ENCODE measurements at places on chromosomes 1 and 21.

GRCh38 chr1:77977989-77978292 lies 931 bp downstream of the FUBP1 start:
- no peak for DNase-seq

DNA sequence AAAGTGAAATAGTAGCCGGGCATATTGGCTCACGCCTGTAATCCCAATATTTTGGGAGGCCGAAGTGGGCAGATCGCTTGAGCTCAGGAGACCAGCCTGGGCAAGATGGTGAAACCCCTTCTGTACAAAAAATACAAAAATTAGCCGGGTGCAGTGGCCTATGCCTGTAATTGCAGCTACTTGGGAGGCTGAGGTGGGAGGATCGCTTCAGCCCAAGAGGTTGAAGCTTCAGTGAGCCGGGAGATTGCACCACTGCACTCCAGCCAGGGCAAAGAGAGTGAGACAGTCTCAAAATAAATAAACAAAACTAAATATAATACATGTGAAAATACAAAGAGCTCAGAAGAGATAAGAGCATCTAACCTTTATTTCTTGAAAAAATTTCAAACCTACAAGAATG lies 2.3 kb upstream of the MSTO1 start:
- DNase-seq = no peak

- DNase-seq = no peak
Measured at GRCh38 chr1:14165371-14165801, 433.1 kb upstream of the KAZN start.

GRCh38 chr21:31284797-31285397 lies 59.2 kb downstream of the TIAM1 start:
- no peak for DNase-seq

- no peak for DNase-seq
Measured at GRCh38 chr1:27705545-27705944, 20.2 kb upstream of the FAM76A start.

DNA sequence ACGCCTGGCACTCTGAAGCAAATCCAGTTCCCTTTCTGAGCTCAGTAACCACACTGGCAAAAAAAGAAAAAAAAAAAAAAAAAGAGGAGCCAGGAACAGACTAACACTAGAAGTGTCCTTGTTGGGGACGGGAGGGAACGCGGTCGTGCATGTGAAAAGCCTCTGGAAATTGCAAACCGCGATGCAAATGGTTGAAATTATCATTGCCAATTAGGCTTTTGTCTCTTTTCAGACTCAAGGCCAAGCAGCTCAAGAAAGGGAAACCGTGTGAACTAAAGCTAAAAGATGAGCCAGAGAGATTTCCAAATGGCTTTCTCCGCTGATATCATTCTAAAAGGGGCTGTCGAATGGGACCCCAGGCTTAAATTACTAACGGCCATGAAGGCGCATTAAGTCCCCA lies 13.5 kb downstream of the TRABD2B start:
- DNase-seq = no peak

- no peak for DNase-seq
Measured at GRCh38 chr1:2067981-2068380, 17.8 kb downstream of the PRKCZ start.

- no peak for DNase-seq
Measured at GRCh38 chr1:33005117-33005837, 31.4 kb downstream of the AK2 start.

- DNase-seq = no peak
Measured at GRCh38 chr1:13703128-13703513, 3.1 kb downstream of the PRDM2 start.

GRCh38 chr1:177799746-177800145 lies 170.1 kb downstream of the SEC16B start:
- DNase-seq = no peak

DNA sequence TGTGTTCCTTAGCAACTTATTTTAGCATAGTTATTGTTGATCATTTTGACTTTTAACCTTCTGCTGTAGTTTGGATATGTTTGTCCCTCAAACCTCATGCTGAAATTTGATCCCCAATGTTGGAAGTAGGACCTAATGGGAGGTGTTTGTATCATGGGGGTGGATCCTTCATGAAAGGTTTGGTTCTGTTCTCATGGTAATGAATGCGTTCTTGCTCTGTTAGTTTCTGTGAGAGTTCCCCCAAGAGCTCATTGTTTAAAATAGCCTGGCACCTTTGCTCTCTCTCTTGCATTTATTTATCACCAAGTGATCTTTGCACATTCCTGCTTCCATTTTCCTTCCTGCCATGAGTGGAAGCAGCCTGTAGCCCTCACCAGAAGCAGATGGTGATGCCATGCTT lies 372.1 kb upstream of the VAMP3 start:
- no peak for DNase-seq

DNA sequence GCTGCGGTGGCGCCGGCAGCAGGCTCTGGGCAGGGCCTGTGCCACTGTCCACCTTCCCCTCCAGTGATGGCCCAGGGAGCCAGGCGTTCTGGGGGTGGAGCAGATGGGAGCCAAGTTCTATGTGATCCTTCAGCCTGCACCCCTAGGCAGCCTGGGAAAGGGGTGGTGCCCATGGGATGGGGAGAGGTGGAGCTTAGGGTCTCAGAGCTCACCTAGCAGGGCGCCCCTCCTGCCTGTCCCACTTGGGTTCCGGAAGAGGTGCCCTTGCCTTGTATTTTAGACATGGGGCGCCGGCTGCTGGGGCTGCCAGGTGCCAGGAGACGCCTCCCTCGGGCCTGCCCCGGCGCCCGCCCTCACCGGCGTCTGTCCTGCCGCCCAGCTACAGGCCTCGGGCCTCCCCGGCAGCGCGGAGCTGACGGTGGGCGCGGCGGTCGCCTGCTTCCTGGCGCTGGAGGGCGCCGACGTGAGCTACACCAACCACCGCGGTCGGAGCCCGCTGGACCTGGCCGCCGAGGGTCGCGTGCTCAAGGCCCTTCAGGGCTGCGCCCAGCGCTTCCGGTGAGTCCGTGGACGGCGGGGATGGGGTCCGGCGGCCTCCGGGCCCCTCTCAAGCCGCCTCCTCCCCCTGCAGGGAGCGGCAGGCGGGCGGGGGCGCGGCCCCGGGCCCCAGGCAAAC lies 3.1 kb upstream of the MMP23B start:
- no peak for DNase-seq

- DNase-seq = no peak
Measured at GRCh38 chr1:173506437-173506836, 29.3 kb downstream of the PRDX6 start.

DNA sequence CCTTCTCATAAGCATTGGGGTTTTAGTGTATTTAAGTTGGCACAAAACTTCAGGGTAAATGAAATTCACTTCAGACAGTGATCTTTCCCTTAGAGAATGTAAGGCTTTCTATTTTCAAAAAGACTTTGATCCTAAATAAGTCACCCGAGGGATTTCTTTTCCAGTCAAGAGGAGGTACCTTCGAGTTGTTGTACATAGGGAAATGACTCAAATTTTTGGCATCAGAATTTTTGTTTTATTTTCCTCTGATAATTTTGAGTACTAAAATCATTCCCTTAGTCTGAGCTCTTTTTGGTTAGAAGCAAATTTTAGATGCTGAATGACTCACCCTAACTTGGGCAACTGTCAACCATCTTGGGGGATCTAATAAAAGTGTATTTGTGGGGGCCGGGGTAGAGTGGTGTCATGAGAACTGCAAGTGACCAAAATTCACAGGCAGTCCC lies 193.9 kb downstream of the DHRS3 start:
- DNase-seq = no peak

- DNase-seq = no peak
Measured at GRCh38 chr21:45852886-45853400, 128.6 kb upstream of the COL6A1 start.

GRCh38 chr1:29356663-29357062 lies 120.3 kb downstream of the PTPRU start:
- no peak for DNase-seq

GRCh38 chr1:147736883-147737282 lies 23.5 kb downstream of the GJA5 start:
- no peak for DNase-seq

DNA sequence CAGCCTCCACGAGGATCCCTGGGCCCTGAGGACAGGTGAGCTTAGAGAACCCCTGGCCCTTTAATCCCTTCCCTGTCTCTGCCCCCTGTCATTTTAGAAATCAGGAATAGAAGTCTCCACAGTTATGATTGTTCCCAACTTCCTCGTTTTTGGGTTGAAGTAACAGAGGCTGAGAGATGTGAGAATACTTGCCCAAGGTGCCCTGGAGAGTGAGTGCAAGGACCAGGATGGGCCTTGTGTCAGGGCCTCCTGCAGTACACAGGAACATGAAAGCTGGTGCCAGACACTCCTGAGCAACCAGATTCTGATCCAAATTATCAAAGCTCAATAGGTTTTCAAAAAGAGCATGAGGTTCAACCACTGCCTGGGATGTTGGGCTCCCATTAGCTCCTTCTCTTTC lies 10.1 kb downstream of the HLX start:
- no peak for DNase-seq

GRCh38 chr1:27752360-27752759 lies 20.7 kb upstream of the STX12 start:
- no peak for DNase-seq

DNA sequence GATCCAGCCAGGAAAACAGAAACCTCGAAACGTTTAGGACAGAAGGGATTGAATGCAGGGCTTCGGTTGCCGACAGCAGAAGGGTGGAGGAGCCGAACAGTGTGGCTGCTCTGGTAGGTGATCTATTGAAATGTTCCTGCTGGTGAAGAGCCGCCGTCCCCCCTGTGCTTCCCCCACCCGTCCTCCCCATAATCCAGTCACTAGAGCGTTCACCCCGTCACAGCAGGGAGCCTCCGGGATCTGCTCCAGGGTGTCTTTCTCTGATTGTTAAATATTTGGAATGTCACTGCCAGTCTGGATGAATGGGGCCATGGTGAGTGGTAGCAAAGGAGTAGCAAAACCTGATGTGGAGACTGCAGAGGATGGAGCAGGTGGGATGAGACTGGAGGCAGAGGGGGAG lies 255.1 kb upstream of the CSF3R start:
- no peak for DNase-seq

DNA sequence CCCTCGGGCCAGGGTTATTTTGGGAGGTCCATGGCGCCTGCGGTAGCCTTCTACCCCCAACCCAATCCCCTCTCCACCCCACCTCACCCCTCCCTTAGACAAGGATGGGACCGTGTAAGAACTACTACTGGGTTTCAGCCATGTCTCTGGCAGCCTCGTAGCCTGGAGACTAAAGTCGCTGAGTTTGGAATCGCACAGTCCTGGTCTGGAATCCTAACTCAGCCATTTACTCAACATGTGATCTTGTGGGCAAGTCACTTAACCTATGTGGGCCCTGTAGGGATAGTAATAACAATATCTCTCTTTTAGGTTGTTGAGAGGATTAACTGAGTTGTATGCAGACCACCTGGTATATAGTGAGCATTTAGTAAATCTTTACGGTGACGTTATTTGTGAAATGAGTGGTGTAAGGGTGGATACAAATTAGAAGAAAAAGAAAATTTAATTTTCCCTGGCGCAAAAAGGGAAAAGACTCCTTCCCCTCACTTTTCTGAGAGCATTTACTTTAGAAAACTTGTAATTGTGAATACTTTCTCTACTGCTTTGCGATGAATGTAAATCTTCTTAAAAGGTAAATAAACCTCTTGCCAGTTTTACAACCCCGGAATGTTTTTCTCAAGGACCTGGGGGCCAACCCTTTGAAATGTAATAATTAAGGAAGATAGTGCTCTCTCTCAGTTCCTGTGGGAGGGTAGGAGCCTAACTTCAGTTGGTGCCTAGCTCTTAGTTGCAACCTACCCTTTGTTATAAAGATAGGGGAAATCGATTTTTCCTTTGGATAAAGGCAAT lies 615 bp upstream of the MRPS15 start:
- DNase-seq = no peak
